SK-N-DZ (cell line): ENCODE measurements at places on chromosomes 3 and 15.
A peak's percentile ranks its signal among the peaks of the same experiment; 100 is the strongest.

- peak; percentile 22 for DNase-seq
Measured at GRCh38 chr3:171809861-171810628, at the start of gene PLD1. Gene PLD1, minus strand, starts transcription at chr3:171810483. Its CDS starts 72,432 bp downstream, at chr3:171738051.

DNA sequence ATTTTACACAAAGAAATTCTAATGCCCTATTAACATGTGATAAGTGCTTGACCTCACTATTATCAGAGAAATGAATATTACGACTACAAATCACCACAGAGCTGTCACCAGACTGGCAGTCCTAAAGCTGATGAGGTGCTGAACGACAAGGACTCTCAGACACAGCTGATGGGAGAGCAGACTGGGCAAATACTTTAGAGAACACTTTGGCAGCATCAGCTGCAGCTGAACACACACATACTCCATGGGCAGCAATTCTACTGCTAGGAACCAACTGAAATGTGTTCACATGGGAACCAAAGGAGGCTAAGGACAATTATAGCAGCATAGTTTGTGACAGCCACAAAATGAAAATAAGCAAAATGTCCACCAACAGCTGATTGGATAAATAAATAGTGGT is 45.5 kb downstream of the SUSD5 start:
- DNase-seq, result no peak

- DNase-seq, result no peak
Measured at GRCh38 chr3:151869181-151869580, 4.3 kb upstream of the SUCNR1 start.

DNA sequence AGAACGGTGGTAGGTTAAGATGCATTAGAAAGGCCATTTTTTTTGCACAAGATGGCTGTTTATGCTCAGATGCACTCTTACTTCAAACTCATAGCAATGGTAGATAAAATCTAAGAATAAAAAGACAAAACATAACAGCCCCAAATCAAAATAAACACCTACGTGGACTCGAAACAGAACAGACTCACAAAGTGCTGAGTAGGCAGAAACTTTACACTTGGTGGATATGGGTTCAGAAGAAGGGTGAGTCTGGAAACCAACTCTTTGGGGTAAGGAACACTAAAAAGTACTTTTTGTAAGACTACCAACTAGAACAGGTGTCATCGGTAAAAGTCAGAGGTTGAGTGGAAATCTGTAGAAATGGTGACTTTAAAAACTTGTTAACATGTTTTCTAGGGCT is 468.2 kb downstream of the OTOL1 start:
- no peak for DNase-seq

DNA sequence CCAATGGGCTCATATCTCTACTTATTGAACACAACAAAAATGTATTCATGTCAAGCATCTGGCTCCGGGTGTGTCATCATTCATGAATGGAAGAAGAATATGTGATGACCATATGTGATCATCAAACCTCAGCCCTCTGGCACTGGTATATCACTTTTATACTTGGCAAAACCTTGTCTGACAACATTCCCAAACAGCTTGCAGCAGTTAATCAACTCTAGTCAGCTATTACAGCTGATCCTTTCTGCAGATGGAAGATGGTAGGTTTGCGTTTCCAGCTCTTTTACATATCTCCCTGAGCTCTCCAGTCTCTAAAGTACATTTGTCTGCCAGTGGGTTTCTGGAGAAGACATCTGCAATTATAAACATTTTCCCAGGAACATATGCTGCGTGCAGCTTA is 6.6 kb downstream of the PLSCR5 start:
- DNase-seq, result no peak

GRCh38 chr3:194761384-194761783 is 75.7 kb downstream of the FAM43A start:
- DNase-seq, result peak; percentile 33

DNA sequence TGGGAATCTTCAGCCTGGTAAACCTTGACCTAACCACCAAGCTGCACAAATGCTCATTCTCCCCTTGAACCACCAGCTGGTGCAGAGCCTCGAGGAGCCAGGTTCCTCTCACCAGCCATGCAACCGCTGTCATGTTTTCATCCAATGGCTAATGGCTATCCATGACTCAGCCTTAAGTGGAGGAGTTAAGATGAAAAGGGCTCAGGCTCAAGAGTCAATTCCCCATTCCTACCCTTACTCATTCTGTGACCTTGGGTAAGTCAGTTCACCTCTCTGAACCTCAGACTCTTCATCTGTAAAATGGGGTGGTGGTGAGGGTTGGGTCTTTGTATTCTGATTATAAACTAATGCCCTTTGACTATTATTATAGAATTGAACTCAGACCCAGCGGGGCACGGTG is 515.6 kb downstream of the SHQ1 start:
- DNase-seq, result no peak

DNA sequence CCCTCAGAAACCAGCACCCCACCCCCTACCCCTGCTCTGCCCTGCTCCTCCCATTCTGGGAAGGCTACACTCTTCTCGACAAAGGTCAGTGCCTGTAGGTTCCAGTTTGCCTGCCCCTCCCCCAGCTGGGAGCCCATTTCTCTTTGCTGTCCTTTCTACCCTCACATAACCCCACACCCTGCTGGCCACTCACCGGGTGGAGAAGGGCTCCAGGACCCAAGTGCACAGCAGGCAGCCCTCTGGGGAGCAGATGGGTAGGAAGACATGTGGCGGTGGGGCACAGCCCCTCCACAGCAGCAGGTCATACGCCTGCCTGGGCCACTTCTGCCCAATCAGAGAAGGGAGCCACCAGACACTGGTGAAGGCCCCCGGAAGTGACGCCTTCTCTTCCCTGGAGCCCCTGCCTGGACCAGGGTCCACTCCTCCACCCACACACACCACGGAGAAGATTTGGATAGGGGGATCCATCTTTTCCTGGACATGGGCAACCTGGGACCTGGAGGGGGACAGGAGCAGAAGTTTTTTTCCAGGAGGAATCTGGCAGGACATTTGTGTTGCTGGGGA is at the start of gene THPO:
TSS of gene THPO (minus strand) at position 326 of the 564 bp plus-strand sequence. CDS start 1,948 bp downstream, outside the sequence.
- DNase-seq, result peak; percentile 86

- DNase-seq, result no peak
Measured at GRCh38 chr3:13217736-13218540, 144.7 kb upstream of the IQSEC1 start.

DNA sequence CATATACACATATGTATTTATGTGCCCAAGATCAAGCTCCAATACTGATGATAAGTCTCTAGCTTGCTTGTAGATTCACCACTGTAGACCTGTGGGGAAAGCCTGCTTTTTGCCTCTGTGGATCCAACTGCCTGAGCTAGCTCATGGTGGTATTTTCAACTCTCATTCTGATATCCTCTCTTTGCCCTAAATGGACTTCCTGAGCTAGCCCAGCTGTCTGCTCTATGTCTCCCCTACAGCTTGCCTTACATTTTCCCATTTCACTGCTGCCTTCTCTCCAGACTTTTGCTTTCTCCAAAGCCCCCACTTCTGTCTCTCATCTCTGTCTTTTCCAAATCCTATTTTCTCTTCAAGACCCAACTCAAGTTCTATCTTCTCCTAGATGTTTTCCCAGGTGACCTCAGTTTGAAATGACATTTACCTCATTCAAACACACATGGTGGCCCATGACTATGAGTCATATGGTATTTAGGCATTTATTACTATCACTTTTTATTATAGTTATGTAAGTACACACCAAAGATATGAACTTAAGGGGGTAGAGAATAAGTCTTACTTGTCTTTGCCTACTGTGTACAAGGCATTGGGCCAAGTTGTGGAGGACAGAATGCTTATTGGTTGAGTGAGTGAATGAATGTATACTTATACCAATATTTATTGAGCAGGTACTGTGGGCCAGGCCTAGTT is 191.7 kb downstream of the NR1D2 start:
- no peak for DNase-seq

- DNase-seq, result no peak
Measured at GRCh38 chr3:57164217-57164656, 916 bp downstream of the IL17RD start.

DNA sequence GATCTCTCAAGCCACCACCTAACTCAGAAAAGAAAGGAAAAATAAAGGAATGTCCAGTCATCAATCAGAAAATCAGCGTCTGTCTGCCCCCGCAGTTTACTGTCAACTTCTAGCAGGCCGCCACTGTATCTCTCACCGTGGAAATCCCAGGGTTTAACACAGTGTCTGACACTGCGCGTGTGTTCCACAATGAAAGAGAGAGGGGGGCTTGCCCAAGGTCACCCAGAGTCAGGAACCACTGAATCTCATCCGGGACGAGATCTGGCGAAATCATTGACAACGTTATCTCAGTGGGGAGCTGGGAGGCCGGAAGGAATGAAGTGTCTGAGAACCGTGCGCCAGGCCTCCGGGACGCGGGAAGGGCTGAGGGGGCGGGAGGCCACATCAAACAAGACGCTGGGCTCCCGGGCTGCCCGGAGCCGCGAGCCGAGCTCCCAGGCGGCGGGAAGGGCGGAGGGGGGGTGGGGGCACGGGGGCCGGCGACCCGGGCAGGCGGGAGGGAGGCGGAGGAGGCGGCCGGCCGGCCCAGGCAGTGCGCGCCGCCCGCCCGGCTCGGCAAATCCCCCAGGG is 2.2 kb upstream of the HES1 start:
- DNase-seq, result peak; percentile 74

GRCh38 chr3:96354742-96355141 is 459.7 kb upstream of the EPHA6 start:
- no peak for DNase-seq

- no peak for DNase-seq
Measured at GRCh38 chr15:70231484-70231883, 133.8 kb upstream of the TLE3 start.

DNA sequence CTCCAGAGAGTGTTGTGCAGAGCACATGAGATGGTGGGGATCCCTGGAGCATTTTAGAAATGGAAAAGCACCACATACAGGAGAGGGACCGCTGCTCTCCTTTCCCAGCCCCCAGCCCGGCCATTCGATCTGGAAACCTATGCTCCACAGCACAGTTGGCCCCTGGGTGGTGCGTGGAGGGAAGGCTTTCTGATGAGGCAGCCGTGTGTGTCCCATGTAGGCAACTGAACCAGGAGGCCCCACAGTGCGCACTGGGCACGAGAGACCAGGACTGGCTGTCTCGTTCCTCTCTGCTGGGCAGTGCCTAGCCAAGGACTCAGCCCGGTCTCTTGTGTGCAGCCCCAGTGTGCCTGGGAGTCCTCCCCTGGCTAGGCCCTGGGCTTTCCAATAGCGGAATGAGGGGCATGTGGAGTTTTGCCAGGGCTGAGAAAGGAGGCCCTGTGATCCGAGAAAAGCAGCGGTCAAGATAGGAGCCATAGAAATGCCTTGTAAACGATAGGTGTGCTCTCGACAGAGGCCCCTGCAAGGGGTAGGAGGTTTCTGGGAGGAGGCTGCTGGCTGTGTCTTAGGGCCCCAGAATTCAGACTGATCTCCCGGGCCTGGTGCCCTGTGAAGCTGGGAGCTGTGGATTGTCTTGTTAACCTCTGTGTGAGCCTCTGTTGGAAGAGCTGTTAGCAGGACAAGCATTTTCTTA is 39.0 kb downstream of the CHDH start:
- DNase-seq, result no peak

DNA sequence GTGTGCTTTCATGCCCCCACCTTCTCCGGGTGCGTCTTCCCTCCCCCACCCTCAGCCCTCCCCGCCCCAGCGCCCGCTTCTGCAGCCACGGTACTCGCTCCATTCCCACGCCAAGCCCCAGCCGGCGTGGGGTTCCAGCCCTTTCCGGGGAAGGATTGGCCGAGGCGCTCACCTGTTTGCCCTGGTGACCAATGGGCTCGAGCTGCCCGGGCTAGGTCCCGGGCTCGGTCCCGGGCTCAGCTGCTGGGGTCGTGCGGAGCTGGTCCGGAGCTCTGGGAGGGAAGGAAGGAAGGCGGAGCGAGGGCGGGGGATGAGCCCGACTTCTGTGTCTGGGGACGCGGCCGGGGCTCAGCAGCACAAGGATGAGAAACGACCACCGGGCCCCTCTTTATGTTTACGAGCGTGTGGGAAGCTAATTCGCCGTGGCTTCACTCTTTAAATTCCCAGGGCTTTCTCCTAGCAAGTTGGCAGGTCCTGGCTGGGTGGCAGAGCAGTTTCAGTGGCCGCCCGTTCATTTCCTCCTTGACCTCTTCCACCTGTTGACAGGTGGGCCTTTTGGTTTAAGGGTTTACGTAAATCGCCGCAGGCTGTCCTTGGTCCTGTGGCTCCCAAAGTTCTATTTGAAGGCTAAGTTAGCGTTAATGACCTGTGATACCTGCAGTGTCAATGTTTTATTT is at the start of gene IGSF10:
TSS of gene IGSF10 (minus strand) at position 288 of the 677 bp plus-strand sequence. CDS start 2,352 bp downstream, outside the sequence.
- peak; percentile 33 for DNase-seq

- no peak for DNase-seq
Measured at GRCh38 chr15:60672400-60672799, 193.5 kb upstream of the ICE2 start.

DNA sequence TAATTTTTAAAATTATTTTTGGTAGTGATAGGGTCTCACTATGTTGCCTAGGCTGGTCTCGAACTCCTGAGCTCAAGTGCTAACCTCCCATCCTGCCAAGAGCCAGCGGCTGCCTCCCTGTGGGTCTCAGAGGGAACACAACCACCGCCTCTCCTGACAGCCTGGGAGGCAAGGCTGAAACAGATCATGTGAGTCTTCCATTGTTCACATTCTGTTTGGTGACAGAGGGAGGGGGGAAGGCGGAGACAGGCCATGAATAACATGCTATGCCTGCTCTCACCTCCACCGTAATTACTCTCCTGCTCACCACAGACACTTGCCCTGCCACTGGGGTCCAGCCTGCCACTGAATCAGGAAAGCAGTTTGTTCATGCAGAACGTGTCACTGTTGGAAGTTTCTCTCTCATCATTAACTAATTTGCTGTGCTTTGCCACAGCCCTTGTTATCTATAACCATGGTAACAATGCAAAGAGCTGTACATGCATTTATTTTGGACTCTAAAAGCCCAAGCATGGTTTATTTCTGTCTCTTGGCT is 78.4 kb upstream of the RASGRF1 start:
- DNase-seq, result peak; percentile 82

DNA sequence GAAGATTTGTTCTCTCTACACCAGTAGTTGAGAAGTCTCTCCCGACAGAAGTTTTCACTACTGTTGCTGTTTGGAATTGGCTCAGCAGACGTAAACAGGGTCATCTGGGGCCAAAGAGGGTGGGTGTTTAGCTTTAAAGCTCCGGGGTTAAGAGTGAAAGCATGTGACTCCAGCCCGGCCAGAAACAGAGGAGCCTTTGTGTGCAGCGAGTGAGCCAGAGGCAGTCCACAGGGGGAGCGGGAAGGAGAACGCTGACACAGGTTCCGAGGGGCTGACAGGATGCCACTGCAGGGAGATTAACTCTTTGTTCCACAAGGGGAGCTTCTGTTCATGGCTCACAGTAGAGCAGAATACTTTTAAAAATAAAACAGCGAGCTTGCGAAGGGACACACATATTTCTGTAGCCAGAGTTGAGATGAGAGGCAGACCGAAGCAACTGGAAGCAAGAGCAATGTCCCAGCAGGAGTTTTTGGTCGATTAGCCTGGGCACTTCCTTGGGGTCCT is 26.9 kb downstream of the BMF start:
- DNase-seq, result peak; percentile 60

- DNase-seq, result peak; percentile 54
Measured at GRCh38 chr15:42808913-42809312, 72.0 kb upstream of the CDAN1 start.

GRCh38 chr3:122676759-122677158 is 3.9 kb upstream of the PARP14 start:
- DNase-seq, result no peak

GRCh38 chr3:29280404-29281093 is at the start of gene RBMS3:
Gene RBMS3, plus strand, starts transcription at chr3:29281071.
- peak; percentile 98 for DNase-seq

- no peak for DNase-seq
Measured at GRCh38 chr3:196323016-196323415, 5.0 kb upstream of the DYNLT2B start.
